ENCODE measurements at places on chromosomes 11 and 22.

DNA sequence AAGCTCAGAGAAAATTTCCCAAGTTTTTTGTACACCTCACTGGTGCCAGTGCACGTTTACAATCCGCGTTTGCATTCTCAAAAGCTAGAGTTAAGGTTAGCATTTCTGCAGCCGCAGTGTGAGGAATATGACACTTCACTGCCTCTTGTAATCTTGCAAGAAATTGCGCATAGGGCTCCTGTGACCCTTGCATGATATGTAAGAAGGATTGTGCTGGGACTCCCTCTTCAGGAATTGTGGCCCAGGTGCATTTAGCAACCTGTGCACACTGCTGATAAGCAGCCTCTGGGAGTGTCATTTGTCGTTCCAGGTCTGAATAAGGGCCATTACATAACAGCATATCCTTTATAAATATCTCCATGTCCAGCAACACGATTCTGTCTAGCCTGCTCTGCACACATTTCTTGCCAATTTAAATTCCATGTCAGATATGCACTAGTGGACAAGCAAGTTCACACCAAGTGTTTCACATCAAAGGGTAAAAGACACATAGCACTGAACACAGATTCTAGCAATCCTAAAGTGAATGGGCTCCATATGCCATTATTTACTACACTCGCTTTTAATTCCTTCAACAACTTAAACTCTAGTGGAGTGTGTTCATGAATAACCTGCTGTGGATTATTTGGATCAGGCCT, 69.2 kb upstream of the INCENP start:
- DNase-seq = peak; percentile 81

DNA sequence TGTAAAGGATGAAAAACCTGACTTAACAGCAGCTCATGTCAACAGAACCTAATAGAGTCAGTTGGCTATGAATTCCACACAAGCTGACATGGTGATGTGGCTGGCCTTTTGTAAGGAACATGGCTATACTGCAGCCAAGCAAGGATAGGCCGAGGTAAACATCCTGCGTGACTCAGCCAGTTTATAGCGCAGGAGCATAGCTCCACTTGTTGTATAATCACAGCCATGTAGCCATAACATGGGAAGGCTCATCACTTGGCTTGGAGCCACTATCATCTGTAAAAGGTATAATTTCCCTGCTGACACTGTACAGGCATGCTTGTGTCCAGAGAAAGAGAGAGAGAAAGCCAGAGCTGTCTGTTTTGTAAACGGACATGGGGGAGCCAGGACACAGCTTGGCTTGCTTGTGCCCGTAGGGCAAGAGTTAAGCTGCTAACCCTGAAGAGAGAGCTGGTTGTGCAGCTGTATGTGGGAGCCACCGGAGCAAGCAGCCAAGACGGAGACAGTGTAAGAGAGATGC, 104.4 kb upstream of the PLET1 start:
- DNase-seq = peak; percentile 66

GRCh38 chr11:105236664-105237063, 97.1 kb upstream of the CARD18 start:
- no peak for DNase-seq

DNA sequence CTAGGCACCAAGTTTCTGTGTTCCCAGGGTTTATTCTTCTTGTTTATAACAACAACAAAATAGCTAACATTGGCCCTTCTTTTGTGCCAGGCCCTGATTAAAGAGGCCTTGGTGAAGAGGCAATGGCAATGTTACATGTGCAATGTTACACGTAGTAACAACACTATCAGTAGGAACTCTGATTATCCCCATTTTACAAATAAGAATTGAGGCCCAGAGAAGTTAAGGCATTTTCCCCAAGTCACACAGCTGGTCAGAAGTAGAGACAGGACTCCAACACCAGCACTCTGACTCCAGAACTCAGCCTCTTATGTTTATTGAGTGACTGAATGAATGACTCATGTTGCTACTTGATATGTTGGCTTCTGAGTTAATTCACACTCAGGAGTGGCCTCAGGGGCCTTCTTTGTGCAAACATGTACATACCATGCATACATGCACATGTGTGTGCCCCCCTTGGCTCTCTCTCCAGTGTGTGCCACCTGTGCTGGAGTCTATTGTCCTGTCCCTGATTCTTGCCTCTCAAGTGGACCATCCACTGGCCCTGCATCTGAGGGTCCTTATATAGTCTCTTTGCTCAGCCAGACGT, 98.4 kb downstream of the TP53I11 start:
- DNase-seq = peak; percentile 9

DNA sequence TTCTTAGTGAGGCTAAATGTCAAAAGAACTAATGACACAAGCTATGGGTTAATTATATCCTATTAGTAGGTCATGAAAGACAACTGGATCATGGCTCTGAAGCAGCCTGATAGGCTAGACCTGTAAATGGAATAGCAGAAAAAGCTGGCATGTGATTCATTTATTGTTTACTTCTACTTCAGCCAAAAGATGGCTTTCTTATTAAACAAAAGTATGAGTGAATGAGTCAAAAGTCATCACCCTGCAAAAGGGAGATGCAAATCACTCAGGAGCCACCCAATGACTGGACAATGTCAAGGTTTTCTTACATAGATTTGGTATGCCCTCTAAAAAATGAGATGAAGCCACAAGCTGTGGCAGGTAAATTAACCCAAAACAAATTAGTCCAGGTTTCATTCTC, 138.0 kb downstream of the TRPC6 start:
- DNase-seq = no peak

GRCh38 chr11:115552151-115552772, 48.0 kb upstream of the CADM1 start:
- peak; percentile 66 for DNase-seq

DNA sequence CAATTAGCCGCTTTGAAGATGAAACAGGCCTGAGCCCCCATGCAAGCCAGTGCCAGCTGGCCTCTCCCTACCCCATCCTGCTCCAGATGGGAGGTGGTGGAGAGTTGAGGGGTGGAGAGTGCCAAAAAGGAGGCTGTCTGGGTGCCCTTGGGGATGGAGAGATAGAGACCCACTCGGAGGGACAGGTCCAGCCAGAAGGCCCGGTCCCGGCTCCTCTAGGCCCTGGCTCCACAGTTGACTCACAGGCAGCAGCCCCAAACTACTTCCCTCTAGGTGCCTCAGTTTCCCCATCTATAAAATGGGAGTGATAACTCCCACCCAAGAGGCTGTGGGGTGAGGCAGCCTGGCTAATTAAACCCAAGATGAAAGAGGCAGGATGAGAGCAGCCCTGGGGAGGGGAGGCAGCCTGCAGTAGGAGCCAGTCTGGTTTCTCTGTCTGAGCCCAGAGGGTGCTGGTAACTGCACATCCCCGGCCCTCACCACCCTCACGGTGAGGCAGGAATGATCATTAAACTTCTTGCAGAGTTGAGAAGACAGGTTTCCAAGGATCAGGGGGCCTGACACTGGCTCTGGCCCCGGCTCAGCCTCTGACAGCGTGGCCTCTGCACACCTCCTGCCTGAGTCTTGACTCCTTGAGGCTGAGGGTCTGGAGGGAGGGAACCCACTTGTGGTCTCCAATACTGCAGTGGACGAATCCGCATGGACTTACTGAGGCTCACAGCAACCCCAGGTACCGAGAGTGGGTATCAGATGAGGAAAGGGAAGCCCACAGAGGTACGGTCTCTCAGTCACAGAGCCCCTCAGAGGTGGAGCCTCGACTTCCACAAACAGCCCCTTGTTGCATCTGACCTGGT, 1.4 kb upstream of the AP5B1 start:
- DNase-seq = no peak

DNA sequence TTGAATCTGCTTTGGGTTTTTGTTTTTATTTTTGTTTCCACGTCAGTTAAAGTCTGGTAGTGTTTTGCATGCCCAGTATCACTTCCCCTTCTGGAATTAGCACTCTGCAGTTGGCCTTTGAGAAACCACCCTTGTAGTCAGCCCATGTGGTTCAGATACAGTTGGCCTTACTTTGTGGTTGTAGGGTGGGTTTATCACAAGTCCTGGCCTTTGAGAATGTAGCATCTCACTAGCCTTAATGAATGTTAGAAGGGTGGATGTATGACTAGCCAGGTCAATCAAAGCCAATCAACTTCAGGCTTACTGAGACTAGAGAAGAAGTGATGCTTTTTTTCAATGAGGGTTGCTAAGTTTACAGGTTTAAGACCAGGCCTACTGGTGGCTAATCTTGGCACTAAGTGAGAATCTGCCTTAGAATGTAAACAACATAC, 19.8 kb downstream of the ARL14EP start:
- no peak for DNase-seq

DNA sequence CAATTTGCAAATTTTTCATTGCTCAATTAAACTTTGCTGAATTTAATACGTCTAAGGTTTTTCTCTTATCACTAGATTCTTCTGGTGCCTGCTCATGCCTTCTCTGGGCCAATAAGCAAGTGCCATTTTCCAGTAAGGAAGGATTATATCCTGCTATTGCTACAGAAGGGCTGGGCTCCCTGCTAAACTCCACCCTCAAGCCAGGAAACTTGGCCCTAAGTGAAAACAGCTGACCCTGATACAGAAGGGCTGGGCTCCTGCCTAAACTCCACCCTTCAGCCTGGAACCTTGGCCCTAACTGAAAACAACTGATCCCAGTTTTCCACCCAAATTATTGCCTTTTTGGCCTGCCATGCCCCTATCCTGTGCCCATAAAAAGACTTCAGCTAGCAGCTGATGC, 385.3 kb downstream of the DYNC2H1 start:
- DNase-seq = no peak

DNA sequence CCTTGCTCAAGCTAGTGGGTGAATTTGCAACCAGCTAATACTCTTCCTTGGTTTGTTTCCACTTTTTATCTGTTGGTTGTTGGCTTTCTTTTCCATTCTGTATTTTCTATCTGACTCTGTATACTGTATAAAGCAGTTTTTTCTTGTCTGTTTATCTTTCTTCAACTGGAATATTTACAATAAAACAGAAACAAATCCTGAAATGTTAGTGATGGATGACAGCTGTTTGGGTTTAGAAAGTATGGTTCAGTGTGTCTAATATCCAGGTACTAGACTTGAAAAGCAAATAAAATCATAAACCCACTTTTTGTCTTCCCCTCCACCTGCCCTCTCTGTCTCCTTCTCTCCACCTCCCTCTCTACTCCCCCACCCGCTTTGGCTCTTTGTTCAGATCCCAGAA, 35.3 kb upstream of the TBCEL start:
- no peak for DNase-seq

- no peak for DNase-seq
These were observed 150.7 kb downstream of the CCDC34 start for GRCh38 chr11:27212248-27212780.

GRCh38 chr11:65459552-65459951, 37.0 kb downstream of the NEAT1 start:
- DNase-seq = no peak

DNA sequence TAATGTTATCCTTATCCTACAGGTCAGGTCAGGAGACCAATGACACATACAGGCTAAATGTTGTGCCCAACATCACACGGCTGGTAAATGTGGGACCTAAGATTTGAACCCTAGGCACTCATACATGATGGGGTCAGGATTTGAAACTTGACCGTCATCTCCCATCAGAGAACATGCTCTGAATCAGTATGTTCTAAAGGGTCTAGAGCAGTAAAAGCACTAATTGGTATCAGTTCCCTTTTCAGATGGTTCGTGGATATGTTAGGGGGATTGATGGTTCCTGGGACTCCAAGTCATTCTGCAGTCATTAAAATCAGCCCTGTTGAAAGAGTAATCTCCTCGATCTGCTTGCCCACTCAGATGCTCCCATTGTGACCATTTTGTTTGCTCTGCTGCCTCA, 65.5 kb downstream of the BMAL1 start:
- DNase-seq = no peak

GRCh38 chr11:65130631-65131416, 3.5 kb downstream of the SYVN1 start:
- DNase-seq = no peak

Data from DMS53 (cell line).